ENCODE measurements at places on chromosomes 16 and 17.

GRCh38 chr16:69444873-69445517, 20.6 kb downstream of the CYB5B start:
- no peak for DNase-seq

DNA sequence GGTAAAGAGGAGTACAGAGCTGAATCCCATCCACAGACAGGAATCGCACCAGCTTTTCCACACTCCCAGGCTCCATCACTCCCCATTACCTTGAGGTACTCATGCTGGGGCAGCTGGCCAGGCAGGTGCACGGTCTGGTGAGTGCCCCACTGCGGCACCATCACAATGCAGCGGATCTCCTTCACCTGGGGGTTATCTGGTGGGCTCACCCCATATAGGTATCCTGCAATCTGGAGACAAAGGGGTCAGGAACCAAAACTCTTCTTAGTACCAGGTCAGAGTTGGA, 1.8 kb upstream of the RILP start:
- no peak for DNase-seq

- DNase-seq = no peak
These were observed 25.9 kb downstream of the OGFOD1 start for GRCh38 chr16:56477096-56477878.

DNA sequence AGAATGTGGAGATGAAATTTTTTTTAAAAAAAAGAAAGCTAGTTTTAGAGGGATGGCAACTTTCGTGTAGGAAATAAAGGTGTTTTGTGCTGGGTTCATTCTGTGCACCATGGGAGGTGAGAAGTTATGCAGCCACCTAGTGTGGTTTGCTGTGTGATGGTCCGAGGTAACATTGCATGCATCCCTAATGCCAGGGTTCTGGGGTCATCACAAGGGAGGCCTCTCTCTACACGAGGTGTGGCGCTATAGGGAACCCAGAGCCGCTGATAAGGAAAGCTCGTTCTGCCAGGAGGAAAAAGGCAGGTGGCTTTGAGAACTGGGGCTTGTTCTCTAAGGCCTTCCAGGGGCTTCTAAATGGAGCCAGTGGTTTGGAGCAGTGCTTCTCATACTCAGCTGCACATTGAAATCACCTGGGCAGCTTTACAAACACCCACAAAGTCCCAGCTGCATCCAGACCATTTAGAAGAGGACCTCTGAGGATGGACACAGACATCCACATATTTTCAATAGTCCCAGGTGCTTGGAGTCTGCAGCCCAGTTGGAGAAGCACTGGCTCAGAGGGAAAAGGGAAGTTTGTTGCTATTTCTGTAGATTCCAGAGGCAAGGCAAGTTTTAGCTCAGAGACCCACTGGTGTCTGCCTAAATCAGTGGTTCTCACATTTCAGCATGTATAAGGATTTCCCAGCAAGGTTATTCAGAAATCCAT, 43.5 kb downstream of the VPS35L start:
- no peak for DNase-seq

- DNase-seq = peak; percentile 76
These were observed 9.8 kb downstream of the SARM1 start for GRCh38 chr17:28381141-28381825.

DNA sequence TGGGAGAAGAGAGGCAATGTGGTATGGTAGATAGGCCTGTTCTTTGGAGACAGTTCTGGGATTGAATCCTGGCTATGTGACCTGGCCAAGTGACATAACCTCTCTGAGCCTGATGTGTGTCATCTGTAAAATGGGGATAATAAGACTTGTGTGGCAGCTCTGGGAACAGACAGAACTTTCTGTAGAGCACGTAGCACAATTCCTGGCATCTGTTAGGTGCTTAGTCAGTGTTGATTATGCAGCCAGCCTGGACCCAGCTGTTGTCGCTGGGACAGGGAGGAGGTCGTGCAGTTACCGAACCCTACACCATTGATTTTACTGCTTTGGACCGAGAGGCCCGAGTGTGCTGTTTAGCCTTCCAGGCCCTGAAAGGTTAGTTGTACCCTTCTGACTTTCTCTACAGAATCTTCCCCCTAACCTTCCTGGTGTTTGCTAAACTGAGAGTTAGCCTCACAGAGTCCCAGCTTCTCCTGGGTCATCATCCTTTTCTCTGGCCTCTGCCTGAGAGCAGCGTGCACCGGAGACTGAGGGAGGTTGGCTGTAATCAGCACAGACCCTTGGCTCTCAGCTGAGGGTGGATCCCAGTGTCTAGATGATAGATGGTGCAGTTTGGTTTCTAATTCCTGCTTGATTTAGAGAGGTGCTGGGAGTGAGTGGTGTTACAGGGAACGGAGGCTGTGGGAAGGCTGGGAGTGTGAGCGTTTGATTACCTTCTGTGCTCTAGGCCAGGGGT, 31.9 kb downstream of the MSI2 start:
- DNase-seq = no peak

DNA sequence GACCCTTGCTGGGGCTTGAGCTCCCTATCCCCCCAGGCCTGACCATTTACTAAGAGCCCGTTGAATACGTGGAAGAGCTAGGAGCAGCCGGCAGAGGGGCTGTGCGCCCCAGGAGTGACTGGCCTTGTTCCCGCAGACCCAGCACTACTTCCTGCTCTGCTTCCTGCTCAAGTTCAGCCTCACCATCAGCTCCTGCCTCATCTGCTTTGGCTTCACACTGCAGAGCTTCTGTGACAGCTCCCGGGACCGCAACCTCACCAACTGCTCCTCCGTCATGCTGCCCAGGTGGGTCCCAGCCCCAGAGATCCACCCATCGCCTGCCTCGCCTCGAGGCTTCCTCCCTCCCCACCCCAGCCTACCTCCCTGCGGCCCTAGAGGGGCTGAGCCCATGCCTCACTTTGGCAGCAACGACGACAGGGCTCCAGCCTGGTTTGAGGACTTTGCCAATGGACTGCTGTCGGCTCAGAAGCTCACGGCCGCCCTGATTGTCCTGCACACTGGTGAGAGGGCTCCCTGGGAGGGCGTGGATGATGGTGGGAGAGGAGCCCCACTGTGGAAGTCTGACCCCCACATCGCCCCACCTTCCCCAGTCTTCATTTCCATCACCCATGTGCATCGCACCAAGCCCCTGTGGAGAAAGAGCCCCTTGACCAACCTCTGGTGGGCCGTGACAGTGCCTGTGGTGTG, 17.2 kb downstream of the CASKIN2 start:
- no peak for DNase-seq

DNA sequence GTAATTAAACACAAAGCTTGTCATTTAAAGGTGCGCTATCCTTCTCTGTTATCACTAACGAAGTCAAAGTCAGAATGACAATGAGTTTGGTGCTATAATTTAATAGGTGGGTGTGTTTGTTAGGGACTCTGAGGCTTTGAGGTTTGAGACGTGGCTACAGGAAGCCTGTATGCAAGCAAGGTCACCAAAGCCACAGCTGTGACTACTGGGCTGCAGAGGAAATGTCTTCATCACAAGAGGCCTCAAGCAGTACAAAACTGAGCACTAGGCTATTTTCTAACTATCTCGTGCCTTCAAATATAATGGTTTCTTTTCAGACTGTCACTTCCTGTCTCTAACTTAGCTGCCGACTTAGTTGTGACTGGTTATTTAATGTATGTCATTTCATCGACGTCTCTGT, 141.2 kb downstream of the AATF start:
- DNase-seq = no peak

DNA sequence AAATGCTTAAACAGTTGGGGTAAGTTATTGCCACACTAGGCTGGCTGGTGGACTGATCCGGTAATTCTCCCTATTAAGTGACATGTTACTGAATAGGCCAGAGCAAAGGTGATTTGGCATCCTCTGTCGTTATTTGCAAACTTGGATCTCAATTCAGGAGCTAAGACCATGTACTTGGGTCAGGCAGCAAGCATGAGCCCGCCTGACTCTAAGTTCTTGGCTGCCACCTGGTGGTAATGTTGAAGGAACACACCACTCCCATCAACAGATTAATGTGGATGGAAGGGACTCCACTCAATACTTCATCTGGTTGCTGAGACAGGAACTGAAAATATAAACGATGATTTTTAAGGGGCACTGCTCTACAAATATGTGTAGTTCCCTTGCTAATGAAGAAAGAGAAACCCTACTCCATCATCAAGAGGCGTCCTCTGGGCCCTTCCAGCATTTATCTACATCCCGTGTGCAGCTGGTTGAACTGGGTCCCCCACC, 70.8 kb downstream of the EMP2 start:
- DNase-seq = peak; percentile 56

DNA sequence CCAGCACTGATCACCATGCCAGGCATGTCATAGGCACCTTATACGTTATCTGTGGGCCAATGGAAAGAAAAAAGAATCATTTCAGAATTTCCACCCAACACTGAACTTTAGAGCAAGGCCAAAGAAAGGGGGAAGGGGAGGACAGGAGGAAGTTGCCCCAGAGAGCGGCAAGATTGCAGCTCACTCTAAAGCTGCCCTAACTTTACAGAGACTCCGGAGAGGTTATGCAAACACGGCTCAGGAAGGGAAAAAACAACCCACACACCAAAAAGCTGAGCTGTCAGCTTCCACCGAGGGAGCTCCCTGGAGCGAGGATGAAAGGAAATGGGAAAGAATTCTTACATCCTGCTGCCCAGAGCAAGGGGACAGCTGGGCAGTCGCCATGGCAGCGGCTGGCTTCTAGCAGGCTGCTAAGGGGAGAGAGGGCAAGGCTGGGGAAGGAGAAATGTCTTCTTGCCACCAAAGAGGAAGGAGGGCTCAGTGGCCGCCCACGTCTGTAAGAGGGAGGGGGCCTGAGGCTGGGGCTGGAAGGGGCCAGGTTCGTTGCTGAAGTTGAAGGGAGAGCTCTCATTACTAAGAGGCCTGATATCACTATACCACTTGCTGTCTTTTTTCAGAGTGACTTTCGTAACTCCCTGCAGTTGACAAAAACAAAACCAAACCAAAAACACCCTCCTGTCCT, 18.2 kb downstream of the COTL1 start:
- peak; percentile 64 for DNase-seq

- DNase-seq = no peak
These were observed 165.7 kb downstream of the STX8 start for GRCh38 chr17:9409878-9410277.

DNA sequence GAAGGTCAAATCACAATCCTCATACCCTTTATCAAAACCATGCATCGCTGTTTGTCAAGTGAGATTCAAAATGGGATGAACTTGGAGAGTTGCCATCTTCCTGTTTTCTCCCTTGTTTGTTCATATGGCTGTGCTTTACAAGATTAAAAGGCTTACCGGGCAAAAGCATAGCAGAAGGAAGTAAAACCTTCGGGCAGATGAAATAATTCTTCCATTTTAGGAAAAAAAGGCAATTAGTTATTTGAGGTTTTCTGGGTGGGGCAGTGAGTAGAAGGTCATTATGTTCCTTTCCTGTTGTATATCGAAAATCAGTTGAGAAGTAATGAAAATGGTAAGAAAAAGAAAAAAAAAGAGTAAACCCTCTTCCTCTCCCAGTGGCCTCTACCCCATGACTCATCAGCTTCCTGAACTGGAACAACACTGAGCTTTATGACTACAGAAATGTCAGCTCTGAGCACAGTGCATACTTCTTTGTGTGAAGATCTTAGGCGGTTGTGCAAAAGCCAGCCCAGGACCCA, 369.2 kb downstream of the CDH13 start:
- no peak for DNase-seq

DNA sequence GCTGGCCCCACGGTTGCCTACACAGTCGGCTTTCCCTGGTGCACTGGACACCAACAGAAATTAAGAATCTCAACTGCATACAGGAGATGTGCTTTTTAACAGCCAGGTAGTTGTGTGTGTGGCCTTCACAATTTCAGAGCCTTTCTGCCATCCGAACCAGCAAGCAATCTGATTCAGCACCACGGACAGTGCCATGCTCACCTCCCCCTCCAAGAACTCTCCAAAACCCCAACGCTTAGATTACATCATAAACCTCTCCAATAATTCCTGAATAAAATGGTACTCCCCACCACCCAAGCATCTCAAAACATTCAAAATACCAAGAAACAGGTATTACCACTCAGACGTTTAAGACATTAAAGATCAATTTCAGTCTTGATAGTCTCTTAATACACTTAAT, 31.8 kb downstream of the USP7 start:
- DNase-seq = no peak

DNA sequence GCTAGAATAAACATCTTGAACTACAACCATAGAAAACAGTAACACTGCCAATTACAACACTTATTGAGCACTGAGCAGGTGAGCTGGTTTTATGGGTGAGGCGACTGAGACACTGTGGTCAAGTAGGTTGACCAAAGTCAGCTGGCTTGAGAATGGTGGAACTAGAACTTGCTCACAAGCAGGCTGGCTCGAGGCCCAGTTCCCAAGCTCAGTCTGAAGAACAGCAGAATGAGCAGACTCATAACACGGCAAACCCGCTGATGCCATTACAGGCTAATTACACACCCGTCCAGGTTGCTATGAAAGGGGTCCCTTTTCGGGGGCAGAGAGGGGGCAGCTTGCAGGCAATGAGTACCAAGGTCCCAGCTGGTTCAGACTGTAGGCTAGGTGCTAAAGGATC, 6.5 kb downstream of the ZZEF1 start:
- no peak for DNase-seq

- DNase-seq = no peak
These were observed 3.3 kb upstream of the PRSS33 start for GRCh38 chr16:2790631-2791030.

DNA sequence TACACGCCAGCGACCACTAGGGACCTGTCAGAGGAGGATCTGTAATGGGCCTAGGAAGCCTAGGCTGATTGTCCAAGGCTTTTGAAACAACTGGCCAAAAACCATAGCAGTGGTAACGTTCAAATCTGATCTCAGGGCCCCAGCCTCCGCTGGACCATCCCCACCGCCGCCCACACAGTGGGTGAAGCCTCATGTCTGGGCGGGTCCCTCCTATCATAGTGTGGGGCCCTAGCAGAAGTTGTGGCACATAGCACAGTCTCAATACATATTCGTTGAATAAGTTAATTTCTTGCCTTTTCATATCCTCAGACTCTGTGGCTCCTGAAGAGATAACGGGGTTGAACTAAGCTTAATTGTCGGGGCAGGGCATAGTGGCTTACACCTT, 818 bp downstream of the DPH1 start:
- peak; percentile 69 for DNase-seq

- no peak for DNase-seq
These were observed 5.4 kb upstream of the KPNB1 start for GRCh38 chr17:47644324-47644723.

DNA sequence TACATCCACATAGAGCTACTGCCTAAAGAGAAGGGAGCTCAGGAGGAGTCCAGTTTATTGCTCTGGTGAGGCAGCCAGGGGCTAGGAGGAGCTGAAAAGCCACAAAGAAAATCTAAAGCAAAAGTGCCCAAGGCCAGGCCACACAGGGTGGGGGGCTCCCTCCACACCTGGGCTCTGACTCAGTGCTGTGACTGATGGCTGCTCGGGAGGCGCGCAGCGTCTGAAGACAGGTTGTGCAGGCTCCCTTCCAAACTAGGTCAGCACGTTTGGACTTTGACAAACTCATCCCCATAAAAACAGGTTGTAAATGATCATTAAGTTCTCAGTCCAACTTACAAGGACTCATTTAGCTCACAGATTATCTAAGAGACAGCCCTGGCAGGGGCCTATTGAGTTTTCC, 22.2 kb upstream of the LCMT1 start:
- no peak for DNase-seq

- no peak for DNase-seq
These were observed 14.7 kb downstream of the TBC1D24 start for GRCh38 chr16:2489581-2489980.
